Hepatocyte (in vitro differentiated cells): ENCODE measurements at places on chromosomes 7 and 10.

DNA sequence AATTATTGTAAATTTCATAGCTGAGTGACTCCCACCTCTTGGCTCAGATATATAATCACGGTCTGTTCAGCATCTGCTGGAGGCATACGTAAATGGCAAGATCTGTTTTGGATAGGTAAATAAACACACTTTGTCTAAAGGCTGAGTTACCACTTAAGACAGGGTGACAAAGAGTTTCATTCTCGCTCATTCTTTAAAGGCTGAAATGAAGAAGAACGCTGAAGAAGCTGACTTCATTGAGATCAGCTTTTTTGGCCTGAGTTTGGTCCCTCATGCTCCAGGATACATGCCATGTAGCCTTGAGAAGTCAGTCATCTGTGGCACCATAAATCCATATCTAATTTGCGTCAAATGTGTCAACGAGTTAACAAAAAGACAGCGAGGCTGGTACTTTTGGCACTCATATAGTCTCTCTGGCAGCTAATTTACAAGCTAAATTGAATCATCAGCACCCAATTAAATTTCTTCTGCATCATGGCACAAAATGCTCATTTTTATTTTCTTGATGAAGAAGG lies 309.9 kb downstream of the GPAM start:
- H3K4me3 ChIP-seq = no peak overlapping the region
- H3K27ac ChIP-seq = no peak overlapping the region
- H3K36me3 ChIP-seq = no peaks in the 10 kb centered on the region

GRCh38 chr10:49435225-49435624 lies 39.3 kb upstream of the DRGX start:
- H3K27ac ChIP-seq = no peak overlapping the region
- no peak for DNase-seq
- H3K4me1 ChIP-seq = no peaks in the 10 kb centered on the region
- no peak overlapping the region for H3K4me3 ChIP-seq
- H3K27me3 ChIP-seq = no peaks in the 10 kb centered on the region

GRCh38 chr7:123367484-123368122 lies 166.8 kb downstream of the IQUB start:
- no peak overlapping the region for H3K4me3 ChIP-seq
- no peak overlapping the region for H3K27ac ChIP-seq
- H3K27me3 ChIP-seq = no peaks in the 10 kb centered on the region
- H3K4me1 ChIP-seq = no peaks in the 10 kb centered on the region

GRCh38 chr10:110686047-110686446 lies 41.9 kb downstream of the RBM20 start:
- no peaks in the 10 kb centered on the region for H3K36me3 ChIP-seq
- H3K4me1 ChIP-seq = no peaks in the 10 kb centered on the region
- no peak for DNase-seq
- H3K4me3 ChIP-seq = no peak overlapping the region

DNA sequence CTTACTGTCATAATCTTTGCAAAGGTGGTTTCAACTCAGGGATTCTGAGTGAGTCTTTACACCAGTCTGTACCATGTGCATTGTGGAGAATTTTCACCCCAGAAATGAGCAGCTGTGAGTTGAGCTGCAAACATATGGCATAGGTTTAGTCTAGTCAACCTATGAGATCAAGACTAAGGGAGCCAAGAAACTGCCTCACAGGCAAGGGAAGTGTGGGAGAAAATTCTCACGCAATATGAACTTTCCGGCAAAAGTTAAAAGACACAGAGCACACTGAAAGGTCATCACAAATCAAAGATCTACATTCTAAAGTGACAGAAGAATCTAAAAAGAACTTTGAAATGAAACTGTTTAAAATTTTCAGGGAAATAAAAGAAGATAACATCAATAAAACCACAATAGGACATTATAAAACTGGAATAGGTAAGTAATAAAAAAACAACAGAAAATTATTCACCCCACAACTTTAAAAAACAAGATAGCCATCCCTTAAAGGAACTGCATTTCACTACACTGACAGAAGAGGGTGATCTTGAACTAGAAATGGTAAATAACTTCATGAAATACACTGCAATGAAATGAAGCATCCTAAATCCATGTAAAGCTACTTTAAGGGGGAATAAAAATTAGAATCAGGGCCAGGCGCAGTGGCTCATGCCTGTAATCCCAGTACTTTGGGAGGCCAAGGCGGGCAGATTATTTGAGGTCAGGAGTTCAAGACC lies 63.5 kb downstream of the LGI1 start:
- no peak overlapping the region for H3K27ac ChIP-seq
- H3K4me1 ChIP-seq = no peaks in the 10 kb centered on the region
- DNase-seq = peak; percentile 36
- no peaks in the 10 kb centered on the region for H3K27me3 ChIP-seq
- H3K36me3 ChIP-seq = no peaks in the 10 kb centered on the region

DNA sequence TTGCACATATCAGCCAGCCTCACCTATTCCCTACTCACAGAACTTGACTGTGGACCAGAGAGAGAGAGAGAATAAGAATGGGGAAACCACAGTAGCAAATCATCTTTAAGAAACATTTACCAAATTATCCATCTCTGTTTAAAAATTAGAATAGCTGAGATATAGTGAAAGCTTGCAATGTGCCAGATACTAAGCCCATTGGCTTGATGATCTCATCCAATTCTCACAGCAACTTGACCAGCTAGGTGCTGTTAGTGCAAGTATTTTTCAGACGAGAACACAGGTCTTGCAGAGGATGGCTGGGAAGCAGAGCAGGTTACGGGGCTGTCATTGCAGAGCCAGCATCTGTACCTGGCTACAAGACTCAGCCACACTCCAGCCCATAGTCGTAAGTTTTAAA lies 50.9 kb downstream of the KLF6 start:
- no peak for DNase-seq
- H3K4me1 ChIP-seq = no peaks in the 10 kb centered on the region
- no peak overlapping the region for H3K27ac ChIP-seq
- H3K4me3 ChIP-seq = no peak overlapping the region
- no peaks in the 10 kb centered on the region for H3K36me3 ChIP-seq

DNA sequence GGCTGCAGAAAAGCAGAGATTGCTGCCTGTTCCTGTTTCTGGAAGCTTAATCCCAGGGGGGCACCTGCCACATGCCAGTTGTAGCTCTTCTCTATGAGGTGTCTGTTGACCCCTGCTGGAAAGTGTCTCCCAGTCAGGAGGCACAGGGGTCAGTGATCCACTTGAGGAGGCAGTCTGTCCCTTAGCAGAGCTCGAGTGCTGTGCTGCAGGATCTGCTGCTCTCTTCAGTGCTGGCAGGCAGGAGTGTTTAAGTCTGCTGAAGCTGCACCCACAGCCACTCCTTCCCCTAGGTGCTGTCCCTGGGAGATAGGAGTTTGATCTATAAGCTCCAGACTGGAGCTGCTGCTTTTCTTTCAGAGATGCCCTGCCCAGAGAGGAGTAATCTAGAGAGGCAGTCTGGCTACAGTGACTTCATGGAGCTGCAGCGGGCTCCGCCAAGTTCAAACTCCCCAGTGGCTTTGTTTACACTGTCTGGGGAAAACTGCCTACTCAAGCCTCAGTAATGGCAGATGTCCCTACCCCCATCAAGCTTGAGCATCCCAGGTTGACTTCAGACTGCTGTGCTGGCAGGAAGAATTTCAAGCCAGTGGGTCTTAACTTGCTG lies 57.6 kb upstream of the CROT start:
- DNase-seq = peak; percentile 16
- H3K4me3 ChIP-seq = no peak overlapping the region
- H3K36me3 ChIP-seq = no peaks in the 10 kb centered on the region
- H3K27ac ChIP-seq = no peak overlapping the region
- H3K4me1 ChIP-seq = no peaks in the 10 kb centered on the region

DNA sequence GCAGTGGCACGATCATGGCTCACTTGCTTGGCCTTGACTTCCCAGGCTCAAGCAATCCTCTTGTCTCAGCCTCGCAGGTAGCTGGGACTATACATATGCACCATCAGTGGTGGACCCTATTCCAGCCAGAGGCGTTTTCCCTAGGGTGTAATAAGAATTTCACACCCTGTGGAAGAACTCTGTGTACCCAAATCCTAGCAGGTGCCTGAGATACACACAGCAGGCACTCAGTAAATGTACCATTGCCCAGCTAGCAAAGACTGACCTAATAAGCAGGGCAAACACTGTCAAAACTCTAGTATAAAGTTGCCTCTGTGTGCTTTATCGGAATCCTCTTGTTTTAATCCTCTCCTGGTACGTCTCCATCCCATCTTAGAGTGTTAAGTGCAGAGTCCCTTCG lies 33.7 kb upstream of the BHLHA15 start:
- H3K36me3 ChIP-seq = no peaks in the 10 kb centered on the region
- H3K27me3 ChIP-seq = no peaks in the 10 kb centered on the region
- no peak for DNase-seq
- no peak overlapping the region for H3K4me3 ChIP-seq
- peaks cover 14% of the 10 kb centered on the region for H3K4me1 ChIP-seq

DNA sequence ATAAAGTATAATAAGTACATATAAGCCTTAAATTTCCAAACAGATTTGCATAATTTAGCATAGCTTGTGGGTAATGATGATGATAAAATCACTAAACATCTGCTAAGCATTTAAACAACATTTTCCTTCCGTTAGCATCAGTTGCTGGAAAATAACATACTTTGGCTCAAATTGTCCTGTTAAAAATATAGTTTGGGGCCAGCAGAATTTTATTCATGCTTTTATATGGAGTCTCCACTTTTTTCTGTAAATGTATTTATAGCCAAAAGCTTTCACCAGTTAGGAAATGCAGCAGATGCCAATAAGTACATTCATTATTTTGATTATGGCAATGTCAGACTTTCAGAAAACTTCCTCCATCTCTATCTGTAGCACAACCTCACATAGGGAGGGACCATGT lies 107.2 kb downstream of the CNTNAP2 start:
- no peaks in the 10 kb centered on the region for H3K27me3 ChIP-seq
- no peak overlapping the region for H3K27ac ChIP-seq
- DNase-seq = no peak
- no peaks in the 10 kb centered on the region for H3K36me3 ChIP-seq

- no peaks in the 10 kb centered on the region for H3K27me3 ChIP-seq
- H3K36me3 ChIP-seq = no peaks in the 10 kb centered on the region
- no peaks in the 10 kb centered on the region for H3K4me1 ChIP-seq
- H3K4me3 ChIP-seq = no peak overlapping the region
- no peak for DNase-seq
Observed at GRCh38 chr7:17422966-17423365, 124.5 kb downstream of the AHR start.

DNA sequence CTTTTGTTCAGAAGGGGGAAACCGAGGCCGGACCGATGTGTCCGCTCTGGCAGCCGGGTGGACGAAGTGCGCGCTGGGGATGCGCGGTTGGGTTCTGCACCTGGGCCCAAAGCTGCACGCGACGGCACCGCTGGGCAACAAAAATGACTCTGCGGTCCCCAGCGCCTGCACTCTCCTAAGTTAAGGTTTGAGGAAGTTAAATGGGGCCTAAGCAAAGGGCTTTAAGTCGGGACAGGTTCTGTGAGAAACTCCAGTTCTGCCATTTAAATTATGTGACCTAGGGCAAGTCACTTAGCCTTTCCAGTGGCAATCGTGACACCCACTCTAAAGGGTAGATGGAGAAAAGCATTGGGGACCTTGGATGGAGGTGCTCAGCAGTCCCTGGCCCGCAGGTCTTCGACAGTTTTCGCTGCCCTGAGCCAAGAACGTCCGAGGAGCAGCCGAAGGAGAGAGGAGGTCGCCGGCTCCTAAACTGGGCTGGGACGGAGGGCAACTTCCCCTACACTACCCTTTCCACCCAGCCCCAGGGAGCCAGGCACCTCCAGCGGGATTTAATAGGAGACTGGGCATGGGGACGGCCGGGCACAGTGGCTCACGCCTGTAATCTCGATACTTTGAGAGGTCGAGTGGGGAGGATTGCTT lies 534 bp upstream of the ACBD5 start:
- H3K4me1 ChIP-seq = peaks cover 30% of the 10 kb centered on the region
- no peaks in the 10 kb centered on the region for H3K36me3 ChIP-seq
- H3K4me3 ChIP-seq = peak overlapping the region; percentile 73
- peak; percentile 32 for DNase-seq
